ENCODE measurements at places on chromosomes 5 and 9.

DNA sequence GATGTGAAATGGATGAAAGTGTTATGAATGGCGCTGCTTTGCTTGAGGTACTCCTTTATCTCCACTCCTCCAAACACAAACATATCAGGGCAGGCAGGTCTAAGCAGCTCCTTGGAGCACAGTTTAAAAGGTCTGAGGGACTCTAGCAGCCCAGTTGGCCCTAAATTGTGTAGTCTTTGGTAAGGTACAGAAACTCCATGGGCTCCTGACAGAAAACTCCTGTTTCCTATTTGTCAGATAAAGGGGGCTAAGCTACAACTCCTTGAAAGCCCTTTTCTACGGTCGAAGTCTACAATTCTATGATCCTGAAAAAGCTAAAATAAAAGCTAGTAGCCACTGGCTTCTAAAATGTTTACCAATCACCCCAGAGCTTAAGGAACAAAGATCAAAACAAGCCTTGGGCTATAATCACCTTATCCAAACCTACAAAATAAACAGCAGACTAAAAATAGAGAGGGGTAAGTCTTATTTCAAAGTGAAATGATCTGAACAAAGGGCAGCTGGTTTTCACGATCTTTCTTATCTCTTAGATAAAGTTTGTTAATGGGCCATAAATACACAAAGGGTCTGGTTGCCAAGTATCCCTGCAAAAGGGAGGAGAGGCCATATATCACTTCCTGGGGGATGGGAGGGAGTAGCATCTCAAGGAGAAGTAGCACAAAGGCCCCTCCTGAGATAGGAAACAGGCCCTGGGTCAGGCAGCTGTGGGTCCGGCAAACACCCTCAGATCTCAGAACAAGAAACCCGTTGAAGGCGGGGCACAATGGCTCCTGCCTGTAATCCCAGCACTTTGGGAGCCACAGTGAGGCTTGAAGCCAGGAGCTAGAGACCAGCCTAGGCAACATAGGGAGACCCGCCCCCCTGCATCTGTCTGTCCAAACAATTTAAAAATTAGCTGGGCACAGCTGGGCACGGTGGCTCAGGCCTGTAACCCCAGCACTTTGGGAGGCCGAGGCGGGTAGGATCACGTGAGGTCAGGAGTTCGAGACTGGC is 28.3 kb upstream of the DENND4C start:
- DNase-seq, result no peak

GRCh38 chr9:128921881-128922763 is 1.3 kb downstream of the PHYHD1 start:
- no peak for DNase-seq

- DNase-seq, result no peak
These were observed 41.7 kb downstream of the KLF4 start for GRCh38 chr9:107447834-107448233.

DNA sequence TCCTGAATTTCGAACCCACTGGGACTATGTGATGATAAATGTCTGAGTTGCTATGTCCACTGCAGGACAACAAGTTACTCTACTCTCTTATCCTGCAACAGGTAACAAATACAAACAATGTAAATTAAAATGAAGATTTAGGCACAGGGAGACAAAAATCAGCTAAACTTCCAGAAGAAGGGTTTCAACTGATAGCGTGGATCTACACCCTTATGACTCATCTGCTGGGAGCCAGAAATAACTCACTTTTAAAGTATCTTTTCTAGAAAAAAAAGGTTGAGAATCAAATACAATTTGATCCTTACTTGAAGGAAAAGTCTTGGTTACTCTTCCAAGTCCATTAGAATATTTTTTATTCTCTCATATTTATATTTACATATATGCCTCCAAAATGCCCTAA is 21.4 kb downstream of the PJA2 start:
- no peak for DNase-seq

GRCh38 chr5:78594021-78594420 is 54.6 kb downstream of the LHFPL2 start:
- DNase-seq, result no peak

- DNase-seq, result no peak
These were observed 35.1 kb upstream of the ZFYVE16 start for GRCh38 chr5:80372780-80373179.

DNA sequence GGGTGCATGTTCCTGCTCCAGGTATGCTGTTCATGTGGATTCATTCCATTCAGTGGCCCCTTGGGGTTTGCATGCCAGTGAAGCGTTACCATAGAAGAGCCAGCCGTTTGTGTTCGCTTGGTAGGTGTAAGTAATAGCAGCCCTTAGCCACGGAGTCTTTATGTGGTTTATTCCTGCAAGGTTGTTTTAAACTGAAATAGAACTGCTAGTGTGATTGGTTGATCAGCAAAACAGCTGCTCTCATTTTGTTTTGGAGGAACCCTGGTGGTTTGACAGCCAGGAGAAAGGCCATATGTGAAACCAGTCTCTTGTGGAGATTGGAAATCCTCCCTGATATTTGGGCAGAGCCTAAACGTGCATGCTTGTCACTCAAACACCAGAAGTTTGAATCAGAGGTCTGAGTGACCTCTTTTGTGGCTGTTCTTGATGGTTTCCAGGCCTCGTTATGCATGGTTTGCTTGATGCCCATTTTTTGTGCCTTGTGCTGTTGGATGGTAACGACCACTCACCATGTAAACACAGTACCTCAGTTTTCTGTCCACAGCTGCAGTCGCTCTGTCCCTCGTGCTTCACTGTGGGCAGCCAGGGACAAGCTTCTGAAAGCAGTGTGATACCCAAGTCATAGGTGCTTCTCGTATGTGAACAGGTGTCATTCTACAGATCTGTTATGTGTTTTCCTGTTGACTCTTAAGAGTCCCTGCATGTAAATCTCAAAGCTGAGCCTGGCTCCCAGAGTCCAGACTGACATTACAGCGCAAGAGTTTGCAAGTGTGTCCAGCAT is 58.3 kb upstream of the NXNL2 start:
- DNase-seq, result no peak

DNA sequence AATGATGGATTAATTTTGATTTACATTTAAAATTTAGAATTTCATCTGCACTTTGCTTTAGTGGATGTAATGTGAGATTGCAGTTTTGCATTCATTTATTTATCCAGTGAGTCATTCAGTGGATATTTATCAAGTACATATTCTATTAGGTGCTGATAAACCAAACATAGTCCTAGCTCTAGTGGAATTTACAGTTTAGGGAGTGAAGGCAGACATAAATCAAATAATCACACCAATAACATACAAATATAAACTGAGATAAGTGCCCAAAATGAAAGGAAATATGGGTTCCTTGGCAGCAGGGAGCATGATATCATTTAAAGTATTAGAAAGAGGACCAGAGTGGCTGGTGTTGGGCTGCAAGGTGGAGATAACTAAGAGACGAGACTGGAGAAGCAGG is 14.7 kb upstream of the NIPBL start:
- DNase-seq, result no peak

DNA sequence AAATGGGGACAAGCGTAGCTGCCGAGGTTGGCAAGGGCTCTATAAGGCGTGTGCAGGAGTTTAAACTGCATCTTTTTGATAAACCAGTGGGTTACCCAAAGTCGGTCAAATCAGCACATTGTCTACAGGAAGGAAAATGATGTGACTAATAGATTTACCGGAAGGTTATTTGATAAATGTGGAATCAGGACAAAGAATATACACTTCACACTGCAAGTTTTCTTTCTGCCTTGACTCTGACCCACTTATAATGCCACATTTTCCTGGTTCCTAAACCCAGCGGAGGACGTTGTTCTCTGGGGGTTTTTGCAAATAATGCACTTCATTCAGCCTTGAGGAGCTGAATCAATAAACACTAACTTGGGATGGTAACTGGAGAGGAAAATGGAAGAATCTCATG is 76.8 kb downstream of the TTLL11 start:
- no peak for DNase-seq

DNA sequence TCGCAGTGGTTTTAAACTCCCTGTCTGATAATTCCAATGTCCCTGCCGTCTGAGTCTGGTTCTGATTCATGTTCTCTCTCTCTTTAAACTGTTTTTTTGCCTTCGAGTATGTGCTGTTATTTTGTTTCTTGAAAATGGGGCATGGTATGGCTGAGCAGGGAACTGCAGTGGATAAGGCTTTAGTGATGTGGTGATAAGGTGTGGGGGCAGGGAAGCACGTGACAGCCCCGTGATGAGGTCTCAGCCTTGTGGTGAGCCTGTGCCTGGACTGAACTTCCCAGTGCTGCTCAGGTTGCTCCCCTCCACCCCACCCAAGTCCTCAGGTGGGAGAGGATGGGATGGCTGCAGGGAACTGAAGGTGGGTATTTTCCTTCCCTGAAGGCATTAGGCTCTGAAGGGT is 5.5 kb upstream of the ZNF354B start:
- no peak for DNase-seq

DNA sequence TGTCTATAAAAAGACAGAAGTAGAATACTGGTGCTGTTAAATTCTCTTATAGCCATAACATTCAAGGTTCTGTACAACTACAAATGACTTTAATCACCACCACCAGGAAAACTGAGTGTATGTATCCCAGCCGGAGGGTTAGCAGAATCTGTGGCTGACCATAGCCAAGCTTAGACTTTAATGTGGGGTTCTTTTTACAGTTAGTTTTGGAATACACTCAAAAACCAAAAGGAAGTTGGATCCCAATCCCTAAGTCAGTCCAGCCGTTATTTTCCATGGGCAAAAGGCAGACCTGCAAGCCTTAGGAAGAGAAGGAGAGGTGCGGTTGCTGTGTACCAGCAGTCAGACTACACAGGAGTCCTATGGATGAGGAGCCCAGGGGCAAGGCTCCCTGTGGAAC is 179.8 kb downstream of the ENC1 start:
- DNase-seq, result no peak

DNA sequence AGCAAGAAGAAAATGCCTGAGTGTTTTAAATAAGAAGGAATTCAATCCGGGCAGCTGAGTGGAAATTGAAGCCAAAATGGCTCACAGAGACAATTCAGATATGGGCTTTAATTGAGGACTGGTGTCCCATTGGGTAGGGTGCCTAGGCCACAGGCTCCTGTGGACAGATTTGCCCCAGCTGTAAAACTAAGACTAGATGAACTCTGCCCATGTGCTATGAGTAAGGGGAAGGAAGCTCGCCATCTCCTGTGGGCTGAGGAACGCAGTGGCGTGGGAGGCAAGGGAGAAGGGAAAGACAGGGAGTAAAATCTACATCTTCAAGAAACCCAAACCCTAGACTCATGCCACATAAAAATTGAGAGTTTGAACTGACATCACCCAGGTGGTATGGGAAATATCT is 66.1 kb downstream of the KLHL3 start:
- no peak for DNase-seq

GRCh38 chr9:127014216-127014909 is 99.8 kb downstream of the RALGPS1 start:
- no peak for DNase-seq

DNA sequence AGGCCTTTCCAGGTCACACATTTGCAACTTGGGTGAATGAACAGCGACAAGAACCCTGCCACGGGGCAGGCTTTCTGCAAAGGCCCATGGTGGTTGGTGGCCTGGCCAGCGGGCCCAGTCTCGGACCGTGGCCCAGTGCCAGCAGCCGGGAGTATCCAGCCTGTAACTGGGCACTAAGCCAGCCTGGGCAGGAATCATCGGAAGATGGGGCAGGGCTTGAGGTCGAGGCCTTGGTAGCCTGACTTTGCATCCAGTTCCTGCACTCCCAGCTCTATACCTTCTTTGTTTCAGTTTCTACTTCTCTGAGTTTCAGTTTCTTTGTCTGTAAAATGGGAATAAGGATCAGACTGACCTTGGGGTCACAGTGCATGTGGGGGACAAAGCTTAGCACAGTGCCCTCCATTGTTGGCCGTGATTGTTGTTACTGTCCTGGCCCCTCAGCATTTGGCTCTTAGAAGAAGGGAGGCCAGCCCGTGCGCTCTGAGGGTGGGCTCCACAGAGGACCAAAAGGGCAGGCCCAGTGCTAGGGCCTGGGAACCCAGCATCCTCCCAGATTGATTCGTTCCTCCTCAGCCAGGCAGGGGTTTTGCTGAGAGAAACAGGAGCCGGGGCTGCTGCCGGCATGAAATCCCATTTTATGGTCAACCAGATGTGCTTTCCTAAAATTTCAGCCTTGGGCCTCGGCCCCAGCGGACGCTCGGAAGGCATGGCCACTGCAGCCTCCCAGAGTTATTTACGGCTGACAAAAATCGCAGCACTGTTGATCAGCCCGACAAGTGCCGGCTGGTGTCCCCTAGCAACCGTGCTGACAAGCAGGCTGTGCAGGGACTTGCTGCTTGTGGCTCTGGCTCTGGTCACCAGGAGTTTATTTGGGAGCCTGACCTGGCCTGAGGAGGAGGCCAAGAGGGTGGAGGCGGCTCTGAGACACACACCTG is 43.6 kb downstream of the JADE2 start:
- no peak for DNase-seq

GRCh38 chr5:19795218-19795617 is 192.8 kb downstream of the CDH18 start:
- no peak for DNase-seq

DNA sequence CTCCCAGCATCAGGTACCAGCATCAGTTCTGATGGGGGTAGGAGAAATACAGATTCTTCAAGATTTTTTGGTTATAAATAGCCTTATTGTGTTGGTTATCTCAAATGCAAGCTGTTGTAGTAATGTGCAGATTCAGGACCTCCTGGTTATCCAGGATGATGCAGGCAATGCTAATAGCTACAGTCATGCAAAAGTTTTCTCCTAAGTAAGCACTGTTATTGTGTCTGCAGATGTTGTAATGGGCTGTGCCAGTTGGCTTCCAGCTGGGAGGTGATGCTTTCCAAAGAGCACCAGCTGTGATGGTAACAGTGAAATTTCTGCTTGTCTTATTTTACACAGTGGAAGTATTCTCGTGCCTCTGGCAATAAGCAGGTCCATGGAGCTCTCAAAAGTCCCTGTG is 719.2 kb upstream of the CTNND2 start:
- no peak for DNase-seq

DNA sequence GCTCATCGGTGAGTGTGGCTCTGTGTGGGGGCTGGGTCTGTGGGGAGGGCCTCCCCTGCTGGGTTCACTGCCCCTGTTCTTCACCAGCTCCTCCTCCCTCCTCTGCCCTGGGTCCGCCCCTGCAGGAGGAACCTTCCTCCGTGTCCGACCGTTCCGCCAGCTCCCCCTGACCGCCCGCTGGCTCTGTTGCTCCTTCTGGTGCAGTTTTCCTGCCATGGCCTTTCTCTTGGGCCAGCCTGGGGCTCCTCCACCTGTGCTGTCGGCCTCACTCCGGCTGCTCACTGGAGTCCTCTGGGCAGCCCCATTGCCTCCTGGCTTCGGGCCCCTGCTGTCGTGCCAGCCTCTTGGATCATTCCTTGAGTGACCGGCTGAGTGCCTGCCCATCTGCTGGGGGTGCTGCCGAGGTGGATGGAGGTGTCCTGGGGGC is 12.3 kb downstream of the RNU6ATAC start:
- no peak for DNase-seq

Measured in stimulated activated CD4-positive, alpha-beta T cell treated with anti-CD3 and anti-CD28 coated beads, TNF-alpha, amount 100 ng/mL, for 1 hour (primary cell).